ENCODE measurements at places on chromosomes 13 and 19. TPM values are rescaled to one million over a fixed set of nuclear protein-coding genes. Genes with fewer than 3 reads are reported as not detected.

Gene PSG4
- total RNA-seq: not detected

Gene DMRTC2
- total RNA-seq: not detected

Gene ZNF616
- total RNA-seq: 6.2 TPM

Gene ZNF155
- total RNA-seq: 7.5 TPM

Gene NLRP4
- not detected for total RNA-seq

Gene KCNC3
- 2.8 TPM for total RNA-seq

Gene CCDC8
- total RNA-seq: 30.0 TPM

Gene PLIN5
- total RNA-seq: 35.2 TPM

Gene LIM2
- total RNA-seq: not detected

DNA sequence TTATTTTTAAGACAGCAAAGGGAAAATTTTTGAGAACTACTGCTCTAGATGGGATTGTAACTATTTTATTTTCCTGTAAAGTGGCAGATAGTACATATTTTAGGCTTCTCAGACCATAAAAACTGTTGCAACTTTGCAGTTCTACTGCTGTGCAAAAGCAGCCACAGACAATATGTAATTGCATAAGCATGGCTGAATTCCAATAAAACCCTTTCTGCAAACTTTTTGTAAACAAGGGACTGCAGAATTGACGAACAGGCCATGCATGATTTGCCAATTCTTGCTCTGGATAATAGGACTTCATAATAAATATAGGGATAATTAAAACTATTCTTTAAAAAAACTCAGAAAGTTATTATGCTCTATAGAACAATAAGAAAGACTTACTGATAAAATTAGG lies 149.1 kb downstream of the SLITRK5 start:
- no peaks in the 10 kb centered on the region for H3K36me3 ChIP-seq
- no peaks in the 10 kb centered on the region for H3K4me1 ChIP-seq
- H3K27ac ChIP-seq: no peak overlapping the region
- H3K27me3 ChIP-seq: no peaks in the 10 kb centered on the region

DNA sequence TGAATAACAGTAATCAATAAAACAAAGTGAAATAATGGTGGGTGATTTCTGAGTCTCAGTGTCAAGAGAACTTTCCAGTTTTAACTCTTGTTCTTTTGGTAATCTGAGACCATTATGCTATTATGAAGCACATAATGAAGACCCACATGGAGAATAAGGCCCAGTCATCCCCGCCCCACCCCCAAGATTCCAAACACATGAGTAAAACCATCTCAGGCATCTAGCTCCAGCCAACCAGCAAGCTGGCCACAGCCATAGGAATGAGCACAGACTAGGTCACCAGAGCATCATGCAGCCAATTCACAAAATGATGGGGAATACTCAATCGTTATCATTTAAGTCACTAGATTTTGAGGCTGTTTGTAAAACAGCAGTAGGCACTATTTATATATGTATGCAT lies 1769.0 kb upstream of the PCDH20 start:
- DNase-seq: no peak
- no peaks in the 10 kb centered on the region for H3K36me3 ChIP-seq
- H3K27me3 ChIP-seq: no peaks in the 10 kb centered on the region
- no peaks in the 10 kb centered on the region for H3K4me1 ChIP-seq
- H3K27ac ChIP-seq: no peak overlapping the region

- H3K4me3 ChIP-seq: no peak overlapping the region
- no peaks in the 10 kb centered on the region for H3K27me3 ChIP-seq
- H3K36me3 ChIP-seq: no peaks in the 10 kb centered on the region
- H3K4me1 ChIP-seq: peaks cover 5% of the 10 kb centered on the region
Measured at GRCh38 chr13:95647321-95647720, 2.8 kb upstream of the DZIP1 start.

- no peak overlapping the region for H3K27ac ChIP-seq
- H3K27me3 ChIP-seq: no peaks in the 10 kb centered on the region
- H3K36me3 ChIP-seq: no peaks in the 10 kb centered on the region
- no peak overlapping the region for H3K4me3 ChIP-seq
- no peaks in the 10 kb centered on the region for H3K4me1 ChIP-seq
- DNase-seq: no peak
Measured at GRCh38 chr13:22298530-22298929, 627.7 kb downstream of the FGF9 start.

DNA sequence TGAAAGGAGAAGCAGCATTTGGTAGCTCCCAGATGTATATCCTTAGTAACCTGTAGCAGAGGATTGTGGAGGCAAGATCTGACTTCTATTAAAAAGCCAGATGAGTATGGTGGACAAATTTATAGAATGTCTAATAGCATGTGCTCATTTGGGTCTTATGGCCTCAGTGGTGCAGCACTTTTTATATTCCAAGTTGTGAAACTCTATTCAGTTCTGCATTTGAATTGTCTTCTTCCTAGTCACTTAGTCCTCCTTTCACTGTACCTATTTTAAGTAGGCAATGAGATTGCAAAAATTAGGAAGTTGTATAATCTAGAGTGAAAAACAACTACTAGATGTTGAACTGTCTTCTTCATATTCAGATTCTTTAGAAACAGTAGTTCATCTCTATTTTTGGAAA lies 412.5 kb upstream of the PCDH9 start:
- no peak overlapping the region for H3K27ac ChIP-seq
- no peak overlapping the region for H3K4me3 ChIP-seq
- no peaks in the 10 kb centered on the region for H3K36me3 ChIP-seq
- DNase-seq: no peak
- H3K27me3 ChIP-seq: no peaks in the 10 kb centered on the region
- no peaks in the 10 kb centered on the region for H3K4me1 ChIP-seq

- no peaks in the 10 kb centered on the region for H3K27me3 ChIP-seq
- H3K36me3 ChIP-seq: no peaks in the 10 kb centered on the region
- no peak for DNase-seq
- H3K4me3 ChIP-seq: no peak overlapping the region
Measured at GRCh38 chr13:75153834-75154233, 328.1 kb downstream of the TBC1D4 start.

- DNase-seq: peak; percentile 40
- H3K4me3 ChIP-seq: no peak overlapping the region
- peaks cover 24% of the 10 kb centered on the region for H3K4me1 ChIP-seq
- no peaks in the 10 kb centered on the region for H3K36me3 ChIP-seq
Measured at GRCh38 chr13:32022311-32022710, 9.3 kb upstream of the FRY start.

- H3K36me3 ChIP-seq: peaks cover 33% of the 10 kb centered on the region
- H3K27ac ChIP-seq: peak overlapping the region; percentile 82
- peaks cover 9% of the 10 kb centered on the region for H3K4me1 ChIP-seq
- H3K27me3 ChIP-seq: no peaks in the 10 kb centered on the region
- H3K4me3 ChIP-seq: peak overlapping the region; percentile 46
Measured at GRCh38 chr19:49869009-49869483, 1.7 kb upstream of the PNKP start.

DNA sequence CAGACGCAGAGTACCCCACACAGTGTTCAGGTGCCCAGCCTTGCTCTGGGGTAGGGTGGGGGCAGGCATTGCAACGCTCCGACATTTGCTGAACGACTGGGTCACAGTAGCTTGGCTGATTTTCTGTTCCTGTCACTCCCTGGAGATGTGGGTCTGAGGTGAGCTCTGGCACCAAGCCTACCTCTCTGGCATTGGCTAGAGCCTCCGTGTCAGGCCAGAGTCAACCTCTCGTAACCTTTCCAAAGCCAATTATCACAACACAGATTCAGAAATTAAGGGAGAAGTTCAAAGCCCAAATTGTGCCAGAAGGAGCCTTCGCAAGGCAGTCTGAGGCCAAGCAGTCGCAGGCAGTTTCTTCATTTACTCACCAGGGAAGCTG lies 117.2 kb downstream of the IRS2 start:
- DNase-seq: peak; percentile 41
- H3K27ac ChIP-seq: no peak overlapping the region

DNA sequence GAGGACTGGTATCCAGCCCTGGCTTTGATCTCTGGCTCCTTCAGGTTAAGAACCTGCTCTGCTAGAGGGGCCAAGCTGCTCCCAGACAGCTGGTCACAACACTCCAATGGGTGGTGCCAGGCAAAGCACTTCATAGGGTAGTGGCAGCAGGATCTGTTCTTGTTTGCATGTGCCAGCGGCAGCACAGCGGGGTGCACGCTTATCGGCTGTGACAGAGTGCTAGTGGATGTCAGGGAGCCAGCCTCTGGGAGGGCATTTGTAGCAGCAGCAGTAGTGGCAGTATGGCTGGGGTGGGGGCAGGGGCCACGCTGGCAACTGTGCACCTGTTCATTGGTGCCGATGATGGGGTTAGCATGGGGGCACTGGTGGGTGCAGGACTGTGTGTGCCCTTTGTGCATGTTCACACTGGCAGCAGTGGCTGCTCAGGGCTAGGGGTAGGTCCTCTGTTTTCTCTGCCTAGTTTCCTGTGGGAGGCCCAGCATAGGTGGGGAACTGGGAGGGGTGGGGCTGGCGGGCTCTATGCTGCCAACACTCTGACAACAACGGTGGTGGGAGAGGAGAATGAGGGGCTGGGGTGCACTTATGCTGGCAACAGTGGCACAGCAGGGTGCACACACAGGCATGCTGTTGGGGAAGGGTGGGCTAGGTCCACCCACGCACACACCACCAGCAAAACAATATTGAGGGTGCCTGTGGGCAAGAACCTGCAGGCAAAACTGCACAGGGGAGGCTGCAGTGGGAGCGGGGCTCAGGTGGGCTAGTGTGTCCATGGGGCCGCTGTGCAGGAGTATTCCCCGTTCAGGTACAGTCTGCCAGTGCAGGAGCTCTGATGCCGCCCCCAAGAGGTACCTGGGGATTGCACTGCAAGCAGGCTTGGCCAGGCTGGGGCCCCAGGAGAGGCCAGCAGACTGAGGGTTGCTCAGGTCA lies 19.3 kb downstream of the AP1M1 start:
- H3K4me3 ChIP-seq: no peak overlapping the region
- H3K4me1 ChIP-seq: no peaks in the 10 kb centered on the region
- H3K36me3 ChIP-seq: peaks cover 47% of the 10 kb centered on the region
- H3K27ac ChIP-seq: no peak overlapping the region
- H3K27me3 ChIP-seq: no peaks in the 10 kb centered on the region
- DNase-seq: no peak
